ENCODE measurements at places on chromosomes 4 and X.

DNA sequence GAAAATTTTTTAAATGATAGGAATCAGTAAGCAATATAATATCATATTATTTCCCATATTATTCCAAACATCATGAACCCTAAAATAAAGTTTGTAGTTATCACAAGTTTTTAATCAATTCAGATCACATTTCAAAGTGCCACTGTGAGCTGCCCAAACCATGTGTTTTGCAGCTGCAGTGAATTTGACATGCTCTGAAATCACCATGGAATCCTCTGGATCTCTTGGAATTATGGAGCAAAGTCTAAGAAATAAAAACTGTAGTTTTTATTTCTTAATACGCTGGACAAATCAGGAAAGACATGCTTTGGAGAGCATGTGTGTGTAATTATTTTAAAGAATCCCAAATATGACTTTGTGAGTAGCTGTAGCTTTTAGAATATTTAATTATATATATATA lies 262.7 kb downstream of the ANKRD50 start:
- DNase-seq, result no peak

DNA sequence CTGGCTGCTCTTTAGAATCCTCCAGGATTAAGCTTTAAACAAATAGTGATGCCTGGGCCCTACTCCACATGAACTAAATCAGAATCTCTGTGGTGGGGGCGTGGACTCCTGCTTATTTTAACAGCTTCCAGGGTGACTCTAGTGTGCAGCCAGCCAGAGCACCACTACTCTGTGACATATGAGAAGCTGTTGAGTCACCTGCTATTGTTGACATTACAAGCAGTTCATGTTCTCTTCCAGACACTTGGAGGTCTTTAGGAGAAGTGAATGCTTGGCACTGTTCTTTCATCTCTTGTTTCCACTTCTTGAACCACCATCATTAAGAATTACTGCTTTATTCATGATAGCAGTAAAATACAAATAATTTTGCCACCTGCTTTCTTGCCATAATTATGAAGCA lies 426 bp upstream of the C4orf51 start:
- DNase-seq, result peak; percentile 46

- DNase-seq, result no peak
Measured at GRCh38 chr4:149751174-149751573, 64.5 kb downstream of the IQCM start.

DNA sequence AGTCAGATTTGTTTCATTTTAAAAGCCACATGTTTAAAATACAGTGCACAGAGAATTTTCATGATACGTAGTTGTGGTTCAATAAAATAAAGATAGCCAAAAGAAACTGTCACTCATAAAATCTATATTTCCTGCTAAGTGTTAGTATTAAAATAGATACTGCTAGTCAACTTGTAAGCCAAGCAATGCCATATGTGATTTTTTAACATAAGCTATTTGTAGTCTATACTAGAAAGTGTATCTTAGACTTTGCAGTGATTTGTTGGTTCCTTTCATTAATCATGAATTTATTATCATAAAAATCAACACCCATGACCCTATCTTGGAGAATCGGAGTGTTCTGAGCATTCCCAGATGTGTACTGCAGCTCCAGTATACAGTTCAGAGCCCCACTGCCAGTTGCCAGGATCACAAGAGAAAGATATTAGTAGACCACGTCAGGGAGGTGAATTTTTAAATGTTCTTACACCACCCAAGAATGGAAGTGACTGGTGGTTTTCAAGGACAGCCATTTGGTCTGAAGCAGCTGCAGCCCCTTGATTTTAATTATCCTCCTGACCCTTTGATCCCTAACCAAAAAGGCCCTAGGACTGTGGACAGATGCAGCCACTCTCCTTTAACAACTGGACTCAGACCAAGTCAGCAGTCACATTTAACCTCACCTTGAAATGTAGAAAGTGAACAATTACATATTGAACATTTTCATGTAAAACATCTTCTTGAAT lies 163.1 kb downstream of the PALLD start:
- DNase-seq, result no peak

DNA sequence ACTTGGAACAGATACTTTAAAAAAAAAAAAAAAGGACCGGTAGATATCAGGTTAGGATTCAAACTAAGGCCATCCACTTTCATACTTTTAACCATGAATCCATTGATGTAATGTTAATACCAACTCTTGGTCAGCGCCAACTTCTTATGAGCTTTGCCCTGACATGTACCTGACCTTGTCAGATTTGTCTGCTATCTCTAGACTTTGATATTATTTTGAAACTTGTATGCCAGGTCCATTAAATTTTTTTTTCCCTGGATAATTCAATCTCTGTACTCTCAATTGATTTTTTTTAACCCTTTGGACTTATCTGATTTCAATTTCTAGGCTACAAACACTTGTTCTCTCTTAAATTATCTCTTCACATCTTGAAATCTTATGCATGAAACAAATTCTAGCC lies 27.2 kb upstream of the UGT2B7 start:
- no peak for DNase-seq

DNA sequence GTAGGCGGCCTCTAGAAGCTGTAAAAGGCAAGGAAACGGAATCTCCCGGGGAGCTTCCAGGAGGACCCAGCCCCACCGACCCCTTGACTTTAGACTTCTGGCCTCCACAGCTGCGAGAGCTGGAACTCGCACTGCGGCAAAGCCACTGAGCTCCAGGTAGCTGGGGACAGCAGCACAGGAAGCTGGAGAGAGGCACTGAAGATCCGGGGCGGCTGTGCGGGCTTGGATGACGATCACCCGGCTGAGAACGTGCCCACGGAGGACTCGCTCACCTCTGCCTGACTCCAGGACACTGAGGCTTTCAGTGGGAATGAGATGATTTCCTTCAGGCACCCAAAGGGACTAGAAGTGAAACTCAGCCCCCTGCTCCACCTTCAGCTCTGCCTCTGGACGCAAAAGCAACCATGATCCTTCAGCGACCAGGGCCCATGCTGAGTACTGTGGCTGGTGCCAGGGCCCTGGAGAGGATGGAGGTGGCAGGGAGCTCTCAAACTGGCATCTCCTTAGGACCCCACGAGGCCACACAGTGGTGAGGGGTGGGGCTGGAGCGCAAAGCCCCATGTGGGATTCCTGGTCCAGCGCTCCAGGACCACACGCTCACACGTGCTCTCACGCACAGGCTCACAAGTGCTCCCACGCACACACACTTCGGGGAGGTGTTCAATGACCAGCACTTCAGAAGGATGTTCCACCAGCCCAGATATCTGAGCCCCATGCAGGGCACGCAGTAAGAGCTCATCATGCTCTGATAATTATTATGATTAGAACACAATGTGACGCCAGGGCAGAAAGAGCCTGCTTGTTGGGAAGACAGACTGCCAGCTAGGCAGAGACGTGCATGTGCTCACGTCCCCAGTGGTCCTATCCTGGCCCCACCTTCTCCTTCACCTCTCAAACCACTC lies 47.2 kb downstream of the ADRA2C start:
- DNase-seq, result no peak

GRCh38 chr4:89929425-89930159 lies 34.9 kb downstream of the MMRN1 start:
- DNase-seq, result no peak

DNA sequence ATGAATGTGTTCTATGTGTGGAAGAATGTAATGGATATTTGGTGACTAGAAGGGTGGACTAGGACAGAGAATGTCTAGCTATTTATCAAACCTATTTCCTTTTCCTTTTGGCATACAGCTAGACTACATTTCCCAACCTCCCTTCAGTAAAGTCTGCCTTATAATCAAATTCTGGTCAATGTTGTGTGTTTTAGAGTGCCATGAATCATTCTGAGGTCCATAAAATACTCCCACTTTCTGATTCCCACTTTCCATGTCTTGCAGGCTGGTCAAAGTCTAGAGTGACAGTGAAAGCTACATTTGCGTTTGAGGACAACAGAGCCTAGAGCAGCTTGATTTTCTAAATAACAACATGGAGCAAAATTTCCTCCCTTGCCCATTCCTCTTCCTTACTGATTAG lies 217.2 kb downstream of the UGT8 start:
- no peak for DNase-seq

- no peak for DNase-seq
Measured at GRCh38 chr4:55311792-55312488, 34.1 kb upstream of the SRD5A3 start.

DNA sequence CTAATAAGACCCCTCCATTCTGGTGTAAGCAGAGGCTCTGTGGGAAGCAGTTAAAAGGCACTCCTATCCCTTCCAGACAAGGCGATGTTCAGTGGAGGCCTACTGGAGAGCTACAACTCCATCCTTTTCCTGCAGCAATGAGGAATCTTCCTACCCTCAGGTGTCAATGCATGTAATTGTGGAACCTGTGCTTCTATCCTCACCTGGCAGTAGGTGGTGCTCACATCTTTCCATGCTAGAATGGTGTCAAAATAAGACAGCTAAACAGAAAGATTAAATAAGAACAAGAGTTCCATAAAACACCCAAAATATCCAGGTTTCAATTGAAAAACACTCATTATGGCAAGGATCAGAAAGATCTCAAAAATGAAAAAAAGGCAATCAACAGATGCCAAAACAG lies 224.6 kb downstream of the IL15 start:
- DNase-seq, result no peak

DNA sequence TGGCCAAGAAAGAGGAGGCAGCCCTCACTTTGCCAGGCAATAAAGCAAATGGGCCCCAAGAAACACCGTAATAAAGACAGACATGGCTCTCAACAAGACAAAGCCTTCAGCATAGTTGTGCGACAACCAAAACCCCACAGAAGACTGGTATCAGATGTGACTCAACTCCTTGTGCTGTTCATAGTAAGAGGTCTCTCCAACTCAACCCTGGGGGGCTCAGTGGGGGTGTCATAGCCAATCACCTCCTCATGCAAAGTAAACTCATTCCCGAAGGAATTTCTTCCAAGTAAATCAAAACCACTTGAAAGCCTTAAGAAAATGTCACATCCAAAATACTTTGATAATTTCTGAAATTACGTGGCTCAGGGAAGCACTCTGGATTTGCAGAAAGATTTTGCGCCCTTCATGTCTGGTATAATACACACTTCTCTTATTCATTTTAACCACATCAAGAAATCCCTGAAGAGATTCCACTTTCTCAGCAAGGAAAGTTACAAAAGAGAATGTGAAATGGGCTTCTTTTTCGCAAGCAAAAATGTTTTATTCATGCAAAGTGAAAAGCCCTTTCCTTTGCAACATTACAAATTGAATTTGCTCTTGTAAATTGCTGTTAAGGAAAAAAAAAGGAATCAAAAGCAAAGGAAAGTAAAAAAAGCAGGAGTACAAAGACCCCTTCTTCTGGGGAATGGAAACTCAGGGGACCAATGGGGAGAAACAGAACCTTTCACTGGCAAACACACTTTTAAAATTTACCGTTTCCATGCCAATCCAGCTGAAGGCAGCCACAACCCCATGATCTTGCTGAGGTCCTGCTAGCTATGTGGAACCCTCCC lies 137.4 kb downstream of the NSUN7 start:
- no peak for DNase-seq

DNA sequence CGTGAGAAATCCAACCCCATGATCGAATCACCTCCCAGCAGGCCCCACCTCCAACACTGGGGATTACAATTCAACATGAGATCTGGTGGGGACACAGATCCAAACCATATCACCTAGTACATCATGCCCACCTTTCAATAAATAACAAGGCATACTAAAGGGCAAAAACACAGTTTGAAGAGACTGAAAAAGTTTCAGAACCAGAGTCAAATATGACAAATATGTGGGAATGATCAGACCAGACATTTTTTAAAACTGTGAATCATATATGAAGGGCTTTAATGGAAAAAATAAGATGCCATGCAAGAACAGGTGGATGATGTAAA lies 167.3 kb downstream of the CAMK2D start:
- no peak for DNase-seq

- DNase-seq, result no peak
Measured at GRCh38 chr4:2817137-2817536, 24.3 kb downstream of the SH3BP2 start.
